NCI-H1417 treated with DMSO at 0.1 percent for 48 hours (cell line): ENCODE measurements at places on chromosomes 5 and 9.

DNA sequence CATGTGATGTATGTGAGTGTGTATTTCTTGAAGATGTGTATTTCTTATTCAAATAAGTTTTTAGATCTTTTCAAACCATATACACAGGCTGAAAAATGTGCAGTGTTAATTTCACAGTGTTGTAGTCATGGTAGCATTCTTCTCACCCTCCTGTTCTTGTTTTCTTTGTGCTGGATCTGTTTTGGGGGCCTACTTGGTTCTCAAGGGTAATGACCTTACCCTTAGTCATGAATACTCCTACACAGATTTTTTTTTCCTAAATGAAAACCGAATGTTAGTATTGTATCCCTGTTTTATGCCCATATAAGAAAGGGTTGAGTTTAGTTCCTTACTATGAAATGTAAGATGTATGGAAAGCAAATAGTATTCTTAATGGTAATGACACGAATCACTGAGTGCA, 88.0 kb downstream of the SLC44A1 start:
- DNase-seq: no peak

DNA sequence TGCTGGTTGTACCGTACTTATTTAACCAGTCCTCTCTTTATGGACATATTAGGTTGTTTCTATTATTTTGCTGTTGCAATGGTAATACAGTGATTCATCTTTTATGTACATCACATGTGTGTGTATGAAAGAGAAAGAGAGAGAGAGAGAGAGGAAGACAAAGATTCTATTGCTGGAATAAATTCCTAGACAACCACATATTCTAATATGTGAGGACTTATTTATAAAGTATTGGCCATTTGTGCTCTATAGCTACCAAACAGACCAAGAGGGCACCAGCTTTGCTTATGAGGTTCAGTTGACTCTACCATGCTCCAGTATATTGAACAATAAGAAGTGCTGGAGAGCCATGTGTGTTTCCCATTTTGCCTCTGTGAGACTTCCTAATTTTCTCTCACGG, 513.5 kb downstream of the DMAC1 start:
- DNase-seq: no peak

DNA sequence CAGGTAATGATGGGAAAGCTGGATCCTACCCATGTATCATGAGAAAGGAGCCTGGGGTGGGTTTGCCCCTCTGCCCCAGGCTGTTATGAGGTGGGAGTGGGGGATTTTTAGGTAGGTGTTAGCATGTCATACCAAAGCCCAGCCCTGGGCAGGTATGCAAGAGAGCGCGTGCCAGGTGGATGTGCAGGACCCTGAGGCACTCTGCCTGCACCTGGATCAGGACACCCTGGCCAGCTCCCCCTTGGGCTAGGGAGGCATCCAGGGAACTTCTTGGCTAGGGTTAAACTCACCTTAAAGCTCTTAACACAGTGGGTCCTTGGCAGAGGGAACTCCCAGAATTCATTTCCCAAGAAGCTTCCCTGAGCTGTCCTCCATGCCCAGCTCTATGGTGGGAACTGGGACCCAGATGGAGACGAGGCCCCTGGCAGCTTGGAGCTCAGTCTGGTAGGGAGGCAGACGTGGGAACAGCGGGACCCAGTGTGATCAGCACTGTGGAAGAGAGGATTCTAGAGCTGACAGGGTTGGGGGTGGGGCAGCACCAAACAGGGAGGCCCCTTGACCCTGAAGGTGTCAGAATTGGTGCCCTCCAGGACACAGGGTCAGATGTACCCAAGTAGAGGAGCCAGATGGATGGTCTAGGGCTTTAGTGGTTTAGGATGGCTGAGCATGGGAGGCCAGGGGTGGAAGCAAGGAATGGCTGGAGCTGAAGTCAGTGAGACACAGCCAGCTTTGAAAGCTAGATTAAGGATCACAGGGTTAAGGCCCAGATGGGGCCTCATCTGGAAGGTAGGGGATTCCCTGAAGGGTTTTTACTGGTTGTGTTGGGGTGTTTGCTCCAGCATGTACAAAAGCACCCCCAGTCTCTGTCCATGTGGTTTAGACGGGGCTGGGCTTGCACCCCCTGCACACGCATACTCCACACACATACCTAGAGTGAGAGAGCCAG, 2.2 kb upstream of the PRR7 start:
- DNase-seq: no peak

DNA sequence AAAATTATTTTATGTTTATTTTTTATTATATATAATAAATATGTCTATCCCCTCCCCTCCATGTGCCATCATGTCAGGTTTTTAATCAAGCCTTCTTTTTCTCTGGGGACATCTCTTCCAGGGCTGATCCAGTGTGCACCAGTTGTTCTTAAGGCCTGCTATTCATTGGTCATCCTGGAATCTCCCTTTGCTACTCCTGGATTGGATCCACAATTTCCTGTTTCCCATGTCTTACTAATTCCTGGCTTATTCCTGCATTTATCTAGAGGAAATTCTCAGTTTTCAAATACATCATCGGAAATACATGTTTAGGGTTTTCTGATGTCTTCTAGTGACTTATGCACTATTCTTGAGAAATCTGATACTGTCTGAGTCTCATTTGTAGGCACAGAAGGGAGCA, 56.8 kb downstream of the ANGPTL2 start:
- DNase-seq: no peak
